HEK293T (cell line): ENCODE measurements at places on chromosomes 2 and 18.

- DNase-seq = no peak
Measured at GRCh38 chr2:133674066-133674432, 105.8 kb upstream of the NCKAP5 start.

GRCh38 chr2:120729406-120730399 lies 6.0 kb upstream of the GLI2 start:
- no peak for DNase-seq

DNA sequence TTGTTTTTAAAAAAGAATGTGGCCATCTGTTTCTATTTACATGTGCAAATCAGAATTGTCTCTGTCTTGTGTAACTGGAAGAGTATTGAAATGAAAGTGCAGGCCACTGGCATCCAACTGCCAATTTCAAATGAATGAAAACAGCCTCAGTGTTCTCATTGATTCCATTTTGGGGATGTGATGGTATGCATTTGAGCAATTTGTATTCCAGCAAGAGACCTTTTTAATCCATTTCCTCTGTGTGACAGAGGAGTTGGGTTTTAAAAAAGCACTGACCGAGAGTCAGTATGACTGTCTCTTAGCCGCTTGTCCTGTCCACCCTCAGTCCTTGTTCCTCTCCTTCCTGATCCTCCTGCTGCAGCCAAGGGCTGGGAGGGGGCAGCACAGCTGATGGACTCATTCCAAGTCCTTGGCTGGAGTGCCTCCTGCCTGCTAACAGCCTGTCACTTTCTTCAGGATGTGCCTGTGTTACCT lies 50.0 kb downstream of the ASAP2 start:
- DNase-seq = no peak

DNA sequence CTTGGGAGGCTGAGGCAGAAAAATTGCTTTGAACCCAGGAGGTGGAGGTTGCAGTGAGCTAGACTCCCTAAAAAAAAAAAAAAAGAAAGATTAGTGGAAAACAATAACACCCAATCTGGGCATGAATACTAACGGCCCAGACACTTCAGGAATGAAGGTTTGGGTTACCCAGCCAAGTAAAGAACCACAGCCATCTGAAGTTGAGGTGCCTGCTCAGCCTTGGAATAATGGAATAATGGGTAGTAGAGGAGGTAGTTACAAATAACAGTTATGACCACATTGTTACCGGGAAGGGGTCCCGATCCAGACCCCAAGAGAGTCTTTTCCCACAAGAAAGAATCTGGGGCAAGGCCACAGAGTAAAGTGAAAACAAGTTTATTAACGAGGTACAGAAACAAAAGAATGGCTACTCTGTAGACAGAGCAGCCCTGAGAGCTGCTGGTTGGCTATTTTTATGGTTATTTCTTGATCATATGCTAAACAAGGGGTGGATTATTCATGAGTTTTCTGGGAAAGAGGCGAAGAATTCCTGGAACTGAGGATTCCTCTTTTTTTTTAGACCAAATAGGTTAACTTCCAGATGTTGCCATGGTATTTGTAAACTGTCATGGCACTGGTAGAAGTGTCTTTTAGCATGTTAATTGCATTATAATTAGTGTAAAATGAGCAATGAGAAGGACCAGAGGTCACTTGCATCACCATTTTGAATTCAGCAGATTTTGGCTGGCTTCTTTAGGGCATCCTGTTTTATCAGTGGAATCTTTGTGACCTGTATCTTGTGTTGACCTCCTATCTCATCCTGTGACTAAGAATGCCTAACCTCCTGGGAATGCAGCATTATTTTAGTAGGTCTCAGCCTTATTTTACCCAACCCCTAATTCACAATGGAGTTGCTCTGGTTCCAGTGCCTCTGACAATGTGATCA lies 96.2 kb upstream of the HAAO start:
- DNase-seq = no peak

- DNase-seq = no peak
Measured at GRCh38 chr18:64800151-64800550, 651.3 kb upstream of the LINC00305 start.

DNA sequence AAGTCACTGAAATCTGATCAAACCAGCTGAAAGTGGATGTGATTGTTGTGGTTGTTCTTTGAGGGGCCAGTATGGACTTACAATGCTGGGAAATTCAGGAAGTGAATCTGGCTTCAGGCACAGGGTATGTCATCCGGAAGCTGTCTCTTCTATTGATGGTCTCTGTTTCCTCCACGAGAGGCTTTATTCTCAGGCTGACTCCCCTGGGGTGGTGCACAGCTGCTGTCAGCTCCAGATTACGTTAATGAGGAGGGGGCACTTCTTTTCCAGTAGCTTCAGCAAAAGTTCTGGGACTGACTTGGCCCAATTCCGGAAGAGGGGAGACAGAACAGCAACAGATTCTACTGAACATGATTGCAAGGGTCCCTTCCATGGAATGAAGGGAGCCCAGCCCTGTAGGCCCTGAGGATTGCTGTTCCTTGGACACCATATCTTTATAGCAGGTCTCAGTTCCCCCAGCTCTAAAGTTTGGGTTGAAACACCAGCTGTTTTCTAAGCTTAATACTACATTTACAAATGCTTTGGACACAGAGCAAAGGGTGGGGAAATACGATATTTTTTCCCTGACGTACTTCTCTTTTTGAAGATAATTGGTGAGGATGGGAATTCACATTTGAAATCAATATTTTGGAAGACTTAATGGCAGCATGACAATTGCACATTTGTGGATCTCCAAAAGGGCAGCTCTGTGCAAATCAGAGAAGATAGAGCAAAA lies 400.9 kb downstream of the TSN start:
- no peak for DNase-seq

GRCh38 chr18:34802959-34803358 lies 92.9 kb downstream of the DTNA start:
- no peak for DNase-seq

GRCh38 chr18:58088691-58089065 lies 44.7 kb downstream of the NEDD4L start:
- DNase-seq = no peak

- DNase-seq = peak; percentile 52
Measured at GRCh38 chr18:63439334-63439733, 17.1 kb upstream of the VPS4B start.

DNA sequence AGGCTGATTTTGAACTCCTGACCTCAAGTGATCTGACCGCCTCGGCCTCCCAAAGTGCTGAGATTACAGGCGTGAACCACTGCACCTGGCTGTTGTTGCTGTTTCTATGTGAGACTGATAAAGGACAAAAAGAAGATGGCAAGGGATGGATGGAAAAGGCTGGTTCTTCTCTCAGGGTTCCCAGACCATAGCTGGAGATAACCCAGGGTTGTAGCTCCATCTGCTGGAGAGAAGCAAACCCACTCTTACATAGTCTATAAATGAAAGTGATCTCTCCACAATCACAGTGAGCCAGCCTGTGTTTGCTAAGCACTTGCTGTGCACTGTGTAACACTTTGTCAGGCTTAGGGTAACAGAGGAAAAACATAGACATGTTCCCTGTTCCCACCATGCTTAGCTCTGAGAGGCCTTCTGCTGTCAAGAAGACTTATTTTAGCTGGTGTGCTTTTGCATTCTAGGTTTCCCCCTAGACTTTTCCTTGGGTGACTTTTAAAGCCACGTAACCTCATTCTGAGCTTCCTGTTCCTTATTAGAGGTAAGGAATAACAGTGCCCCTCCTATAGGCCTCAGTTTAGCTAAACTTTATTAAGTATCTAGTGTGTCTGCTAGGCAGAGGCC lies 49.7 kb downstream of the LIMS1 start:
- peak; percentile 72 for DNase-seq

- DNase-seq = no peak
Measured at GRCh38 chr2:149037851-149038250, 648 bp upstream of the LYPD6B start.

DNA sequence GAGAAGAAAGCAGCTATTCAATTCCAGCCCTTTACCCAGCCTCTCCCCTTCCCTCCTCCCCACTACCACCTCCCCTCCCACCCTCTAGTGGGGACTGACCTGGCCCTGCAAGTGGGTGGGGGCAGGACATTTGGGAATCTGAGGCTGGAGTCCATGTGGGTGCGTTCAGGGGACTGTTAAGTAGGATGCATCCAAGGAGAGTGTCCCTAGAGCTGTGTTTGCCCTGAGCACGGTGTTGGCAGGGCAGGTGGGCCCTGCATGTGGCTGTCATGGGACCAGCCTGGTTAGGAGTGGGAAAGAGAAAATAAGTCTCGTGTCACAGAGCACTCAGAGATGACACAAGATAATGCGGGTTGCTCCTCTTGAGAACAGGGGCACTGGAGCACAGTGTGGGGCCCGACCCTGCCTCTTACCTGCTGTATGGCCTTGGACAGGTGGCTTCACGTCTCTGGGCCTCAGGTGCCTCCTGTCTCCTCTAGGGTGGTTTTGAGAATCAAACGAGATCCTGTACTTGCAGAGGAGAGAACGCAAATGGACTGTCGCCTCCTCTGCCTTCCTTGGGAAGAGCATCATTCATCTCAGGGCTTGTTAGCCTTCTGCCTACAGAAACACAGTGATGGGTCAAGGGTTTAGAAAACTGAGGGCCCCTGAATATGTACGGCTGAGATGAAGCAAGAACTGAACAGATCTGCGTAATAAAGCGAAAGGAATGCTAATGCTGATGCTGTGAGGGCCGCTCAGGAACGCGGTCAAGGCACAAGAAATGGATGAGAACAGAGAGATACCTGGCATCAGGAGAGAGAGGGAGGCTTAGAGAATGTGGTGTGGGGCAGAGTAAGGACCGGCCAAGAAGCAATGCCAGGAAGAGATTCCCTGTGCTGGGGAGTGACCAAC lies 187.7 kb upstream of the HAAO start:
- DNase-seq = no peak

DNA sequence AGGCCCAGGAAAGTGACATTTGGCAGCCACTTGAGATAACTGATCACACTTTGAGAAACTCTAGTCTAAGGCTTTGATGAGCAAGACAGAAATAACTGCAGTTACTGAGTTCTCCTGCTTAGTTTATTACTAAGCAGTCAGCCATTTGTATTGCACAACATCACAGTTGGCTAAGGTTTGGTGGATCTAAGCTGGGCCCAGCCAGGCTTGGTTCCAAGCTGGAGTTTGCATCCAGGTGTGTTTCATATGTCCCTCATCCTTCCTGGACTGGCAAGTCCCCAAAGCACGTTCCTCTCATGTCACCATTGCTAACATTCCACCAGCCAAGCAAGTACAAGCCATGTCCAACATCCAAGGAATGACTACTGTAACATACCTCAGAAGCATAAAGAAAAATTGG lies 71.3 kb upstream of the ZNF532 start:
- DNase-seq = no peak

- no peak for DNase-seq
Measured at GRCh38 chr18:67862069-67862468, 345.5 kb upstream of the DSEL start.

GRCh38 chr18:21191596-21192307 lies 50.3 kb upstream of the GREB1L start:
- peak; percentile 80 for DNase-seq

- DNase-seq = no peak
Measured at GRCh38 chr2:145744541-145745386, 1224.8 kb upstream of the ZEB2 start.

- DNase-seq = no peak
Measured at GRCh38 chr2:237160271-237160919, 74.7 kb downstream of the COPS8 start.

DNA sequence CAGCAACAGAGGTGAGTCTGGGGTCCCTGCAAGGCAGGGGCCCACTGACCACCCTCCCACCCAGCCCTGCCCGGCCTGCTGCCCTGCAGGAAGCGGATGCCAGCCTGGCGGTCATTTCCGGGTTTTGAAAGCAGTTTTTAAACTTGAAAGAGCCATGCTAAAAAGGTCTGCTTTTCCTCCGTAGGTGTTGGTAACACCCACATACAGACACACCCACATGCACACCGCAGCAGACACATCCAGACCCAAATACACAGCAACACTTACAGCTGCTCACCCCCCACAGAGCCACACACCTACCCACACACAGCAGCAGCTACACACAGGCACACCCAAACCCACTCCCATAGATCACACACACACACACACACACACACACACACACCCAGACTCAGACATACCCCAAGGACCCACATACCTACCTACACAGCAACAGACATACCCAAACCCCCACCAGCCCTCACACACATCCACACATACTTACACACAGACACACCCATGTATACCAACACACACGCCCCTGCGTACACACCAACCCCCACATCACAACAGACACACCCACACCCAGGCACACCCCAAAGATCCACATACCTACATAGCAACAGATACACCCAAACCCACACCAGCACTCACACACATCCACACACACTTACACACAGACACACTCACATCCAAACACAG lies 7.6 kb downstream of the ZFP36L2 start:
- no peak for DNase-seq

DNA sequence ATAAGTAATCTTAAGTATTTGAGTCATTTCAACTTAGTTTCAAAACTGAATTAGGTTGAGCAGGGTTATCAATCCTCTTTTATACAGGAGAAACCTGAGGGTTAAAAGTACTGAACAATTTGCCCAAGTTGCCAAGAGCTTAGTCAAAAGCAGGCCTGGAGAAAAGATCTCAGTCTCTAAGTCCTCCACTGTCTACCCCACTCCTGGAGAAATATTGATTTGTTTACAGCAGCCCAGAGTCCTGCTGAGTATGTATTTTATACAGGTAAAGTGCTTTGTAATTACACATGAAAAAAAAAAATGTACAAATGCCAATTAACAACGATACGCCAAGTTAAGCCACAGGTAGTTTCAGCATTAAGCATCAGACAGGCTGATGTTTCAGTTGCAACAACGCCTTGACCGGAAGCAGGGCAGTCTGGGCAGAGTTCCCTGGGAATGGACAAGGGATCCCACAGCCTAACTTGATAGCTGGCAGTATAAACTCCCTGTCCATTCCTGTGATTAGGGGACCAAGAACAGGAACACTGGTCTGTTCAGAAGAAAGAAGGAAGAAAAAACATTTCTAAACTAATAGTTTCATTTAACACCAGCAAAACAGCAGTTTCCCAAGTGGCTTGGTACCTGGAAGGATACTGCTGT lies 132.9 kb downstream of the MYO5B start:
- no peak for DNase-seq
